ENCODE measurements at places on chromosomes 7 and 10.
A peak's percentile ranks its signal among the peaks of the same experiment; 100 is the strongest.

DNA sequence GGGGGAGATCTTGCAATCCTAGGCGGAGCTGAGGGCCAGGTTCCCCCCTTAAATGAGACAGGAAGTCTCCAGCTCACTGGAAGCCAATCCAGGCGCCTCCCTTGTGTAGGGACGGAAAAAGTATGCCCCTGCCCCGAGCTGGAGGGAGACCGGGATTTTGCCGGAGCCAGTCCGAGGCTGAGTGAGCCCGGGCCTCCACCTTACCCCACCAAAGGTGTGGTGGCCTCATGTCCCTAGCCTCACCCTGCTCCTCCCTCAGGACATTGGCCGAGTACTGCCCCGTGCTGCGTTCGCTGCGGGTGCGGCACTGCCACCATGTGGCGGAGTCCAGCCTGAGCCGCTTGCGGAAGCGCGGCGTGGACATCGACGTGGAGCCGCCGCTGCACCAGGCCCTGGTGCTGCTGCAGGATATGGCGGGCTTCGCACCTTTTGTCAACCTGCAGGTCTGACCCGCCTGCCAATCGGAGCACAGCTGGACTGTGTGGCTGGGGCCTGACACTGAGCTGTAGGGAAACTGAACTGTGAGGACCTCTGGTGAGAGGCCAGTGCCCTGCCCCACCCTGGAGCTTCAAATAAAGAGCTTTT is 2.0 kb downstream of the FBXL15 start:
- DNase-seq, result peak; percentile 54

GRCh38 chr10:77862595-77862994 is 64.0 kb downstream of the DLG5 start:
- DNase-seq, result no peak

GRCh38 chr10:81696609-81697388 is 178.2 kb upstream of the NRG3 start:
- no peak for DNase-seq

DNA sequence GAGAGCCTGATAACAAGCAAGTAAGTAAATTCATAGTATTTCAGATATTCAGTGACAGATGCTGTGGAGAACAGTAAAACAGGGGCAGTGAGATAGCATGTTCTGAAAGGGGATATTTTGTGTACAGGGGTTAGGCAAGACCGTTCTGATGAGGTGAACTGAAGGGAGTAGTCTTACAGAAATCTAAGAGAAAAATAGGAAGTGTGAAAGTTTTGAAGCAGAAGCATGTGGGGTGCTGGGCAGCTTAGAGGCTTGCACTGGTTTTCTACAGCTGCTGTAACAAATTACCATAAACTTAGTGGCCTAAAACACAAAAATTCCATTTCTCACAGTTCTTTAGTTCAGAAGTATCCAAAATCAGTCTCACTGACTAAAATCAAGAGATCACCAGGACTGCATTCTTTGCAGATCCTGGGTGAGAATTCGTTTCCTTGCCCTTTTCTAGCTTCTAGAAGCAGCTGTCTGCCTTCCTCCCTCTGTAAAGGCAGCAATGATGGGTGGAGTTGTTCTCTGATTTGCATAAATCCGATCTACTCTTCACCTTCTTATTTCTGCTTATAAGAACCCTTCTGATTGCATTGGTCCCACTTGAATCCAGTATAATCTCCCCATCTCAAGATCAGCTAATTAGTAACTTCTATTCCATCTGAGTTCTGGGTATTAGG is 7.5 kb upstream of the KLF14 start:
- no peak for DNase-seq

DNA sequence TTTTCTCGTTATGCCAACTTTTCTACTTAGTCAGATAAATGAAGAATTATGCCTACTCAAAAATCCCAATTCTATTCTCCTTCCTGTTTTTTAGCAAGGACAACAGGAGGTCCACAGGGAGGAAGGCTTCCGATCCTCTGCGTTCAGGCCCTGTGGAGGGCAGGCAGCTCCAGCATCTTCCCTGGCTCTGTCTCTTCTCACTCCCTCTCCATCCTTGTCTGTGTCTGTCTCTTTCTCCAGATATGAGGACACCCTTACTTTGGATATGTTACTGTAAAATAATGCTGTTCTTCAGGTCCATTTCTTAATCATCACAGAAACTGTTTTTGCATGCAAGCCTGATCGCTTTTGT is 166.6 kb downstream of the ELMO1 start:
- no peak for DNase-seq

GRCh38 chr7:3910054-3910453 is 609.0 kb downstream of the SDK1 start:
- no peak for DNase-seq

DNA sequence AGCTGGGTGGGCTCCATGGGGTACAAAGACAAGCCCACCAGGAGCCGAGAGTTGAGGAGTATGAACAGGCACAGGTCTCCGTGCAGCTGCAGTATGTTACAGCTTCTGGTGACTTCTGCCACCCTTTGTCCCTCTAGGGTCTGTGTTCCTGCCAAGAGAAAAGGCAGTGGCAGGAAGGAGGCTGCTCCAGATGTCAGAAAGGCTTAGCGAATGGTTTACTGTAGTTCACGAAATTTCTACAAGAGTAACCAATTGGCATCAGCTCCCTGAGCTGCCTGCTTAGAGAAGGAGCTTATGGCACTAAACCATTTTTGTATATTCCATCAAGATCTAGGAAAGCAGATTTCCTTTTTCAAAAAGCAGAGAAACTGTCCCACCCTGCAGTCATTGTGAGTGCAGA is 48.2 kb upstream of the TMEM72 start:
- no peak for DNase-seq

- DNase-seq, result no peak
These were observed 111.1 kb downstream of the CPED1 start for GRCh38 chr7:121099572-121099971.

DNA sequence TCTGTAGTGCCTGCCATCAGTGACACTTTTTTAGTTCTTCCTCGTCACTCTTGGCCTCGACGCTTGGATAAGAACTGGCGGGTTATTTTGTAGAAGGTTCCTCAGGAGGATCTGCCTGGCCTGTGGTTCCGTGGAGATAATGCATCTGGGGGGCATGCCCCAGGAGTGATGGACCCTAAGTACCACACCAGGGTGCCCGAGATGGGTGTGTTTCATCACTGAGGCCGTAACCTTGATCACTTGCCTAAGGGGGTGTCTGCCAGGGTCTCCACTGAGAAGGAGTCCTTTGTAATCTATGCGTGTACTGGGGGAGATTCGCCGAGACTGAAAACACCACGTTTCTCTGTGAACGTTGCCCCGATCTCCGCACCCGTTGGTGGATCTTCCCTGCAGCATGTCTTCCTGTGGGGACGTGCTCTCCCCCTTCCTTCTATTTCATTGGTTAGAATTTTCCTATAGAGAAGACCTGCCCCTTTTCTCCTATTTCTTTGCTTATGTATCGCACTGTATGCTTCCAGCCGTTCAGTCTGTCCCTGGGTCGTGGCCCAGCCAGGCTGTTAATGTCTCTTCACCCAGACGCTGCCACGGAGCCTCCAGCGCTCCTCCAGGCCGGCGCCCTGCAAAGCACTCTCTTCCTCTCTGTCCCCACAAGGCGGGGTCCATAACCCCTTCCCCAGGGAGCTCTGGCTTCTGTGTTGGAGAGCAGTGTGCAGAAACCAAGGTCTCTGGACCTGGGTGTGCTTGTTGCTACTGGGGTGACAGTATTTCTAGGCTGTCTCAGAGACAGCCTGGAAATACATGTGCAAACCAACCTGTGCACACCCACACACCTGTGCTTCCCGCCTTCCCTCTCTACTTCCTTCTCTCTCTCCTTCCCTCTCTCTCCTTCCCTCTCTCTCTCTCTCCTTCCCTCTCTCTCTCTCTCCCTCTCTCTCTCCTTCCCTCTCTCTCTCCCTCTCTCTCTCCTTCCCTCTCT is 14.4 kb upstream of the DPYSL4 start:
- DNase-seq, result no peak

DNA sequence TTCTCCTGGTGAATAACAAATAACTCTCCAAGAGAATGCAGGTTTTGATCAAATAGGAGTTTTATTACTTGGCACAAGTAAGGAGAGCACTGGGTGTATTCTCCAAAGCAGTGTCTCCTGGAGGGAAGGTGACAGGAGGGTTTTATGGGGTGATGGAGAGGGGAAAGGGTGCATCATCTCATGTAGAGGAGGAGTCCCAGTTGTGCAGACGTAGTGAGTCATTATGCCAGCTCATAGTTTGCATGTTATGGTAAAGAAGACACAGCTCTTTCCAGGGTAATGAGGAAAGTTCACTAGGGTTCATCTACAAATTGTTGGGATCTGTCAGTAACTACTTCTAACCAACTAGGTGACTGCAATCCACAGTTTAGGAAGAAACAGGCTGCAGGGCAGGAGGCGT is 347.9 kb upstream of the MEOX2 start:
- DNase-seq, result no peak

DNA sequence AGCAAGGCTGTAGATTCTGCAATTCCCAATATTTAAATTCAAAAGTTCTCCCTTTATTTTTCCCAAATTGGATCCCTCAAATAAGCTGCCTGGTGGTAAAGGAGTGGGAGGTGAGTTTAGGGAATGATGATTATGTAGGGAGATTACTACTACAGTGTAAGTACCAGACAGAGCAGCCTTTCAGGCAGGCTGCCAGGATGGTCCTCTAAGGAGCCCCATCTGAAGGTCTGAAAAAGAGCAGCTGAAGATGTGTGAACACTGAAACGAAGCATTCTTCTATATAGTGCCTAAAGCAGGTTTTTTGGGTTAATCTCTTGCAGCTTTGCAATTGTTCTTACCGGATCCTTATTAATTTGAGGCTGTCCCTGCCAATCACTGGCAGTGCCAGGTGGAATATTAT is 84.7 kb downstream of the CREB5 start:
- no peak for DNase-seq

- DNase-seq, result no peak
These were observed 765.6 kb upstream of the GHITM start for GRCh38 chr10:83373671-83374070.

DNA sequence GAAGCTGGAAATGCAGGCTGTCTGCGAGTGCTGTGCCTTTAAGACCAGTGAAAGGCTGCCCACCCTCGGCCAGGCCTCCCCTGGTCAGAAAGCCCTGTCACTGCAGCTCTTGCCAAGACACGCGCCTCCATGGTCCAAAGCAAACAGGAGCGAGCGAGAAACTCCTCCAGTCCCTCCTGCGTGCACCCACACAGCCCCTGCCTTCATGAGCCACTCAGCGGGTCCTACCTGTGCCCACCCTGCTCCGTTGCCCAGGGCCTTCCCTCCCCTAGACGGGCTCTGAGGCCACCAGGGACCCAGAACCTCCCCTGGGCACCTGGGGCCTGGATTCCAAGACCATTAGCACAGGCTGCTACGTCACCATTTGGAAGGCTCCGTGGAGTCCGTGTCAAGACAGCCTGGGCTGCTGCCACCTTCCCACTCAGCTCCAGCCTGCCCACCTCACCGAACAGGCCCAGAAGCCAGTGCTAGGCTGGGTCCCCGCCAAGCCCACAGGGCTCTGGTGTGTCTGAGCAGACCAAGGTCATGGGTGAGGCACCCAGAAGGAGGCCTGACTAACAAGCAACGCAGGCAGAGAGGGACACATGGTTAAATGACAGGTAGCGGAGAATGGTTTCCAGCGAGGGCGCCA is 144.5 kb downstream of the NEURL1 start:
- no peak for DNase-seq

DNA sequence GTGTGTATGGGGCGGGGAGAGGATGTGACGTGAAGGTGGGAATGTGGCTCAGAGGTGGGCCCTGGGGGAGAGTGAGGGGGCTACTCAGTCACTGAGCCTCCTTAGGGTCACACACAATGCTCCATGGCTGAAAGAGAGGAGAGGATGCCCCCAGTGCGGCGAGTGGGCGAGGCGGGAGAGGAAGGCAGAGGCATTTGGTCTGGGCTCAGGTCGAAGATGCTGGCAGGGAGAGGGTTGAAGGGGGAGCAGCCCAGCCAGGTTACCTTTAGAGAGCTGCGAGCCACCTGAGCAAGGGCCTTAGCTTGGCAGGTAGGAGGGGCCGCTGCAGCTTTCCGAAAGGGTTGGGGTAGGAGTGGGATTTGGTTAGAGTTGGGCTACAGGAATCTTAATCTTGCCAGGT is 4.7 kb upstream of the LOXL4 start:
- no peak for DNase-seq

DNA sequence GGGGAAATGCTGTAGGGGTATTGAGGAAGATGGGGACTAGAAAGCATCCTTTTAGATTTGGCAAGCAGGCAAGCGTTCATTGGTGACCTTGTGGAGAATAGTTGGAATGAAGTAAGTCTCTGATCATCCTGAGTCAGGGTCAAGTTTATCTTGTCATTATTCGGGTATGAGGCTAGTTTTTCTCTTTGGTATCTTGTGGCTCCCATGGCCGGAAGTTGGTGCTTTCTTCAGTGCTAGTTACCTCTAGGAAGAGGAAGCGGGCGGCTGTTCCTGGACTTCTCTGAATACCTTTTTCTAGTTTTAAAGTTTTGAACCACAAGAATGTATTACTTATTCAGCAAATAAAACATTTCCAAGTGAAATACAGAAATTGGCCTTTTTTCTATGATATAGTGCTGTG is 9.2 kb downstream of the CREM start:
- no peak for DNase-seq

DNA sequence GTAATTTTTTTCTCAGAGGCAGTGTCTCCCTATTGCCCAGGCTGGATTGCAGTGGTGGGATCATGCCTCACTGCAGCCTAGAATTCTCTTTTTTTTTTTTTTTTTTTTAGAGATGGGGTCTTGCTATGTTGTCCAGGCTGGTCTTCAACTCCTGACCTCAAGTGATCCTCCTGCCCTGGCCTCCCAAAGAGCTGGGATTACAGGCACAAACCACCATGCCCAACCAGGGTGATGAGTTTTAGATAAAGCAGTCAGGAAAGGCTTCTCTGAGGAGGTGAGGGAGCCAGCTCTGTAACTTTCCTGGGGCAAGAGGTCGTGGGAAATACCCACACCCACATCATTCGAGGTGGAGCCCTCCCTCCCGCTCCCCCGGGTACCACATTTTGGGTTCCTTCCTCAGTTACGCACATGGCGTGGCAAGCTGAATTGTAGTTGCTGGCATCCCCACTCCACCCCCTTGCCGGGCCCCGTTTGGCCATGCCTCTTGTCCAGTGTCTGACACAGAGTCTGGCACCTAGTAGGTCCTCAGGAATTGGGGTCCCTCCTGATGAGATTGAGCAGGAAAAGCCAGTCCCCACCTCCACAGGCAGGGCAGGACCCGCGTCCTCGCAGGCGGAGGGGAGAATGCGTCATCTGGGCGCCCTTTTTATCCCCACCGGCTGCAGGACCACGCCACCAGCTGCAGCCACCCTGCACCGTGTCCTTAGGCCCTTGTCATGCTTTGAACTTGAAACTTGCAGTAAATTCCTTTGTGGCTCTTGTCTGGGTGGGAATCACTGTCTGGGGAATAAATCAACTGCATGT is 43.4 kb downstream of the CLIP2 start:
- DNase-seq, result no peak

- DNase-seq, result no peak
These were observed 45.6 kb upstream of the SCIN start for GRCh38 chr7:12524794-12525386.

GRCh38 chr10:15871823-15872222 is 11.5 kb upstream of the MINDY3 start:
- no peak for DNase-seq

Measured in stimulated activated CD4-positive, alpha-beta T cell treated with anti-CD3 and anti-CD28 coated beads, Interleukin-1b, Interleukin-23, amount 100 ng/mL, for 48 hours (primary cell).